Stimulated activated effector memory CD8-positive, alpha-beta T cell treated with anti-CD3 and anti-CD28 coated beads, Interleukin-12 subunit alpha, Interleukin-12 subunit beta, amount 100 ng/mL, for 72 hours (primary cell): ENCODE measurements at places on chromosomes 4 and X.

DNA sequence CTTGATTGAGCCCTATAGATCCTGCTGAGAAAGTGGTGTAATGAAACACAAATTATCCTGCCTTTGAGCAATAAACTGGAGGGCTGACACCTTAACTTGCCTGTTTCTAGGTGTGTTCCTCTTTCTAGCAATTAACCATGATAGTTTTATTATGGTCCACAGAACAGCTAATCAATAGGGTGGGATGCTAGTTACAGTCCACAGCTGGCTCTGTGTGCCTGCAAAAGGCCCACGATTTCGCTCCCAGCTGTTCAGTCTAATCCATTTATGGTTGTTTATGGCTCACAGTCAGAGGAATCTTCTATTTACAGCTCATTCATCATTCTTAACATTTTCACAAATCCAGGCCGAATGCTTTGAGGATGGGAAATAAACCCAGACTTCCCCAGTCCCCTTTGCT is 674.9 kb downstream of the SMARCA1 start:
- no peak for DNase-seq

DNA sequence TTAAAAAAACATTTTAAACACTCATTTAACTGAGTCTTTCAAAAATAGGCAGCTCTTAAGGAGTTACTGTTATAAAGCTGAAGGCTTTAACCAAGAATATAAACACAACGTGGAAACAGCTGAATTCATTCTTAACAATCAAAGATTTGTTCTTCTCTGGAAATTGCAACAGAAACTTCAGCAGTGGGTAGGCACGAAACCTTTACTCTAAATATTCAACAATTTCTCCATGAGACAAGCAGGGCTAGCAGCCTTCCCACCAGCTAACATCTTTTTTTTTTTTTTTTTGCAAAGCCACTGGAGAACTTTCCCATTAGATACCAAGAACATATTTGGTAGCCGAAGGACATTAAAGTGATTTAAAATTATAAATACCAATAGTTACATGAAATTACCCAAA is 78.2 kb upstream of the PRSS48 start:
- DNase-seq = no peak

- DNase-seq = no peak
These were observed 16.9 kb downstream of the AASDH start for GRCh38 chr4:56370377-56370776.

DNA sequence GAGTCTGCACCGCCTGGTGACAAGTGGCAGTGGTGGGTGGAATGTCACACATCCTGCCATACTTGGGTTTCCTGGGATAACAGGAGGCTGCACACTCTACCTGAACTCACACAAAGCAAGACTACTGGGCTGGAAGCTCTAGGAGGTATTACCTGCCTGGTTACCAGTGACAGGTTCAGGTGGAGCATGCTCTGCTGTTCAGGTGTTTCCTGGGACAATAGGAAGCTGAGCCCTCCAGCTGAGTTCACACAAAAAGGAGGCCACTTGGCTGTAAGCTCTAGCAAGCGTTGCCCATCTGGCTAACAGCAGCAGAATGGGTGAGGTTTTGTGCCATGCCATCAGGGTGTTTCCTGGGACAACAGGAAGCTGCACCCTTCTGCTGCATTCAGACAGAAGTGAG is 17.4 kb upstream of the UGT2B7 start:
- DNase-seq = no peak

GRCh38 chrX:433771-434170 is 47.1 kb upstream of the PPP2R3B start:
- DNase-seq = no peak

DNA sequence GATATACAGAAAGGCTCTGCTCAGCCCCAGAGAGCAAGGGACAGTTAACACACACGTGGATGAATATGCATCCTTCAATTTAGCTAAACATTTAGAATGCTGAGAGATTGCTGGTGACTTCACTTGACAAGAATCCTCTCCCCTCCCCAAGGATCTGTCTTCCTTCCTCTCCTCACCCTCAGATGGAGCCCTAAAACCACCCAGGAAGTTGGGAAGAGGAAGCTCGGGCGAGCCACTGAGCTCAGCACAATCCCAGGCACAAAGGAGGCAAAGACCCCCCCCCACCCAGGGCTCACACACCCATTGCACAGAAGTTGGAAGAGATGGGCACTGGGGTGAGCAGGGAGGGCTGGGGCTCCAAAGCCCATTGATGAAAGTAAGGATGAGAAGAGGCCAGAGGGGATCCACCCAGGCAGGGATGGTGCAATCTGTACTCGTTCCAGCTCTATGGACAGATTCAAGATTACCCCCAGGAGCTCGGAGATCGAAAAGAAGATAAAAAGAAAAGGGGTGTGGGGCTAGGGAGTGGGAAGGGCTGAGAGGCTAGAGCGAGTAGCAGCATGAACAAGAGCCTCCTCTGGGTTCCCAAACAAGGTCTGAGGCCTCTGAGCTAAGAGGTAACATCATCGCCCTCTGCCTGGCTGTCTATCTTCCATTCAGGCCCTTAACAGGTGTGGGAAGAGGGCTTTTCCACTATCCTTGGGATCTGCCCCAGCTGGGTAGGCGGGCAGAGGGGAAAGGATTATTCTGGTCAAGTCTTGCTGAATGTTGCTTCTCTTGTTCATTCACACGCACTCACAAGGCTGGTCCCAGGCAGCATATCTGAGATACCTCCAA is 1.2 kb downstream of the TFE3 start:
- no peak for DNase-seq

DNA sequence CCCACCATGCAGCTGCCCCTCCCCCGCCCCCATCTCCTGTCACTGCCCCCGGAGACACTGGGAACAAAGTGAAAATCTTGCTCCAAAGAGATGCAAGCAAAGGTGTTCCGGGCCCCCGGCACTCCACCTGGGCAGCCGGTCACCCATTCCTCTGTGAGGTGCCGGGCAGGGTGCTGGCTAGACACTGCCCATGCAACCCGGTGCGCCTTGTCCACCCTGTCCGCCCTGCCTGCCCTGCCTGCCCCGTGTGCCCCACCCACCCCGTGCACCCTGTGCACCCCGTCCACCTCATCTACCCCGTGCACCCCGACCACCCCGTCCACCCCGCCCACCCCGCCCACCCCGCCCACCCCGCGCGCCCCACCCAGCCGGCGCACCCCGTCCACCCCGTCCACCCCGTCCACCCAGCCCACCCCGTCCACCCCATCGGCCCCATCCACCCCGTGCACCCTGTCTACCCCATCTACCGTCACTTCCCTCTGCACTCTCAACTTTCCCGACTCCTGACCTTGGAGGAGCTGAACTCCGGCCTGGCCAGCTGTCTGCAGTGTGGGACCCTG is 31.9 kb upstream of the FGFR3 start:
- no peak for DNase-seq

GRCh38 chr4:95215991-95216605 is 332.7 kb downstream of the UNC5C start:
- DNase-seq = no peak

DNA sequence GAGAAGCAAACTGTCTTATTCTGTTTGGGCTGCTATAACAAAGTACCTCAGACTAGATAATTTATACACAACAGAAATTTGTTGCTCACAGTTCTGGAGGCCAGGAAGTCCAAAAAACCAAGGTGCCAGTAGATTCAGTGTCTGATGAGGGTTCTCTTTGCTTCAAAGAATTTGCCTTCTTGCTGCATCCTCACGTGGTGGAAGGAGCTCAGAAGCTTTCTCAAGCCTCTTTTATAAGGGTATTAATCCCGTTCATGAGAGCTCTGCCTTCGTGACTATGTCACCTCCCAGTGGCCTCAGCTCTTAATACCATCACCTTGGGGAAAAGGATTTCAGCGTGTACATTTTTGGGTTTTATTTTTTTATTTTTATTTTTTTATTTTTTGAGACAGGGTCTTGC is 20.1 kb downstream of the CA5B start:
- no peak for DNase-seq

GRCh38 chr4:127012549-127012948 is 620.2 kb upstream of the INTU start:
- no peak for DNase-seq

GRCh38 chr4:114417214-114417613 is 181.4 kb upstream of the UGT8 start:
- no peak for DNase-seq

DNA sequence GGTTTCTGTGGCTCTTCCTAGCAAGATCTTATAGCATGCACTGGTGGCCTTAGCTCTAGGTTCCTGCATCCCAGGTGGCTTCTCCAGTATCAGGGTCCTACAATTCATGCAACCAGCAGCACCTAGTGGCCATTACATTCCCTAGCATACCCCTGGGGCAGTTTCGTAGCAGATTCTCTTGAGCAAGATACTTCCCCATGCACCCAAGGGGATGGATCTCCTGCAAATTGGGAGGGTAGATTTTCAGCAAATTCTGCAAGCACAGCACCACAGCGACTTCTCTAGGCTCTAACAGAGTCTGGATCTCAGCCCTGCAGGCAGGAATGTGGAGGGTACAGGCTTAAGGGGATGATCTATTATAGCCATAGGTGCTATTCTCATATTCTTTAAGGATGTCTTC is 13.1 kb upstream of the SLC9B1 start:
- no peak for DNase-seq

DNA sequence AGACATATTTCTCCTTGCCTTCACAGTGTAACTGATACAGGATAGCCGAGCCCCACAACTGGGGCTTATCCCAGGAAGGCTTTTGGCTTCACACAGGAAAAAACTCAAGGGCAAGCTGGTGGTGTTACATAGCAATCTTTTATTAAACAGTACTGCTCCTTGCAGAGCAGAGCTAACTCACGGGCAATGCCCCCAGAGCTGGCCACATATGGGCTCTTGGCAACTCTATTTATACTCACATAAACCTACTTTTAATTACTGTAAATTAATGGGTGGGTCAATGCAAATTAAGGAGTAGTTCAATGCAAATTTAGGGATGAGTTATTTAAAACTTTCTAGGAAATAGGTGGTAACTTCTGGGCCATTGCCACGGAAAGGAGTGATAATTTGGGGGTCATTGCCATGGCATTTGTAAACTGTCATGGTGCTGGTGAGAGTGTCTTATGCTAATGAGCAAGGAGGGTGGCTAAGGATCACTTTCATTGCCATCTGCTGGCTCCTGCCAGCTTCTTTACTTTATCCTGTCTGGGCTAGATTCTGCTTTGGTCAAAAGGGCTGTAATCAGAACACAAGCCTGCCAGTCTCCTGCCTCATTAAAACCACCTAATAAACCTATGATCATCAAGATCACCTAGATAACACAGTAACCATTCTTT is 288.8 kb downstream of the CENPC start:
- DNase-seq = no peak

DNA sequence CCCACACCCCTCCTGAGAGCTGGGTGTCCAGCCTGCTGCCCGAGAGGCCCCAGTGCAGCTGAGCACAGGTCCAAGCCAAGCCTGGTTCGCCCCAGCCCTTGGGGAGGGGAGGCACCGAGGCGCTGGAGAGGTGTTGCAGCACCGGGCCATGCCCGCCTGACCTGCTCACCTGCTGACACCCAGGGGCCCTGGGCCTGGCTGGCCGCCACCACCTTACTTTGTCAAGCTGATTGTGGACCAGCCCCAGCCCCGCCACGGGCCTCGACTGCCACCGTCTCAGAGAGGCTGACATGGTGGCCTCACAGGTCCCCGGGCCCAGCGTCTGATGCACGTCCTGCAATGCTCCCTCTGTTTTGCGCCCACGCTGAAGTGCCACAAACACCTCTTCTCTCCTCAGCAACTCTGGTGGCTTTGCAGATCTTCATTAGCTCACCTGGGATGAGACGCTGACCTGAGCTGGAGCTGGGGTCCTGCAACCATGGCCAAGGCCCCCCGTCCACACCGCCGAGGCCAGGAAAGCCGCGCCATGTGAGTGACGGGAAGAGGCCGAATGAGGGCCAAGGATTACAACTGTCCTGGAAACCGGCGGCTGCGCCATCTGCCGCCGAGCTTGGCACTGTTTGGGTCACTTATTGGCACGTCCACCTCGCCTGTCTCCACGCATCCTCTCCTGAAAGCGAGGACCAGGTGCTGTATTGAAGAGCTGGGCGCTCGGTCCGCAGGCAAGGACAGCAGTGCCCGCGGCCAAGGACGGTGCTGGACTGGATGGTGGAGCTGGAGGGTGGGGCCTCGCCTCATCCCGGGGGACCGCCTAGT is 7.6 kb downstream of the CPLX1 start:
- DNase-seq = no peak

DNA sequence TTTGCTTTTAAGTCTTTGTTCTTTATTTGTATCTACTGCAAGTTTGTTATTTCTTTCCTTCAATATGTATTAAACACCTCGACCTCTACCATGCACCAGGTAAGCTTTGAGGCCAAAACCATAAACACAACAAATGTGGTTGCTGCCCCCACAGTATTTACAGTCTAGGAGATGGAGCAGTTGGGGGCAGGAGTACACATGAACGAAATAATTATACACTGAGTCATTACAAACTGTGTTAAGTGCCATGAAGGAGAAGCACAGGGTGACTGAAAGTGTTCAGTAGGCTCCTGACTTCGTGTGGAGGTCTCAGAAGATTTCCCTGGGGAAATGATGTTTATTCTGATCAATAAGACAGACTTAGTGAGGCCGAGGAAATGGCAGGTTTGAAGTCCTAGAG is 30.3 kb downstream of the SLC25A43 start:
- no peak for DNase-seq
